T-helper 2 cell treated with Interferon-gamma antibody and Interleukin-4, amounts not matched to agents 100 ng/mL and 5 ng/mL, for 36 hours (primary cell): ENCODE measurements at places on chromosomes 5 and 9. TPM values are rescaled to one million over a fixed set of nuclear protein-coding genes. Genes with fewer than 3 reads are reported as not detected.

The TEK gene
- not detected in 2 replicates for total RNA-seq

The TTLL11 gene
- total RNA-seq, result 2.3 and 2.7 TPM in 2 replicates

The NOXA1 gene
- 0.80 and 0.98 TPM in 2 replicates for total RNA-seq

The PTPRD gene
- total RNA-seq, result not detected in 2 replicates

The SOX30 gene
- total RNA-seq, result 0.11 and 0.16 TPM in 2 replicates

The ECSCR gene
- total RNA-seq, result 1.1 and 1.6 TPM in 2 replicates

The SLC6A18 gene
- total RNA-seq, result not detected in 2 replicates

The ATP6V1G1 gene
- total RNA-seq, result 76.6 and 77.6 TPM in 2 replicates

The PRR16 gene
- not detected in 2 replicates for total RNA-seq

The FBP2 gene
- not detected in 2 replicates for total RNA-seq

The PCDHGB3 gene
- 0.59 and 0.93 TPM in 2 replicates for total RNA-seq

The TXN gene
- 305 and 311 TPM in 2 replicates for total RNA-seq

The TNC gene
- total RNA-seq, result 0.14 TPM in 1 of 2 replicates, not detected in the other

The FOXD4L4 gene
- 0.09 and 0.23 TPM in 2 replicates for total RNA-seq

The CCDC187 gene
- 0.02 TPM in 1 of 2 replicates, not detected in the other for total RNA-seq

The MVB12B gene
- 0.80 and 1.0 TPM in 2 replicates for total RNA-seq

The NDST1 gene
- total RNA-seq, result 0.36 and 0.41 TPM in 2 replicates

The GHR gene
- total RNA-seq, result not detected in 2 replicates

The HK3 gene
- 0.20 and 0.39 TPM in 2 replicates for total RNA-seq

The CACNA1B gene
- not detected in 2 replicates for total RNA-seq

The IL3 gene
- 0.82 TPM in 2 replicates for total RNA-seq

The ACTBL2 gene
- not detected in 2 replicates for total RNA-seq

The KCNV2 gene
- not detected in 2 replicates for total RNA-seq

The TERT gene
- 9.0 and 11.2 TPM in 2 replicates for total RNA-seq

The FKTN gene
- 11.9 and 12.2 TPM in 2 replicates for total RNA-seq

The PCDHA13 gene
- not detected in 2 replicates for total RNA-seq

The ITK gene
- total RNA-seq, result 184 and 197 TPM in 2 replicates

The TGFBI gene
- 0.45 TPM in 1 of 2 replicates, not detected in the other for total RNA-seq

The SLC44A1 gene
- total RNA-seq, result 4.2 and 5.3 TPM in 2 replicates

The BAAT gene
- total RNA-seq, result not detected in 2 replicates

The PRDM9 gene
- not detected in 2 replicates for total RNA-seq

The UBLCP1 gene
- total RNA-seq, result 27.2 and 28.6 TPM in 2 replicates

The SAP30L gene
- 37.7 and 47.3 TPM in 2 replicates for total RNA-seq

The N4BP3 gene
- total RNA-seq, result 2.3 and 2.7 TPM in 2 replicates

The CAMK4 gene
- total RNA-seq, result 106 and 112 TPM in 2 replicates

The PCDHGB4 gene
- total RNA-seq, result 0.18 and 0.23 TPM in 2 replicates

The OR1J2 gene
- not detected in 2 replicates for total RNA-seq

The PRR7 gene
- total RNA-seq, result 6.0 and 7.4 TPM in 2 replicates

The EFNA5 gene
- total RNA-seq, result 0.11 and 0.23 TPM in 2 replicates

The ARSI gene
- not detected in 2 replicates for total RNA-seq

The VAV2 gene
- total RNA-seq, result 7.0 and 7.3 TPM in 2 replicates

The CTNND2 gene
- not detected in 2 replicates for total RNA-seq

The ANXA6 gene
- 587 and 589 TPM in 2 replicates for total RNA-seq

The SPINK6 gene
- total RNA-seq, result not detected in 2 replicates

The TAF11L5 gene
- not detected in 2 replicates for total RNA-seq

The ERAP2 gene
- total RNA-seq, result 129 and 135 TPM in 2 replicates

The CNTRL gene
- 85.8 and 86.2 TPM in 2 replicates for total RNA-seq

The NR2F1-AS1 gene
- not detected in 2 replicates for total RNA-seq

The TRAPPC13 gene
- total RNA-seq, result 25.1 and 25.5 TPM in 2 replicates

The MIGA2 gene
- 39.3 and 42.2 TPM in 2 replicates for total RNA-seq

The AK3 gene
- 28.9 and 29.4 TPM in 2 replicates for total RNA-seq

The SLC4A9 gene
- not detected in 2 replicates for total RNA-seq

The SMIM33 gene
- total RNA-seq, result 0.59 and 0.80 TPM in 2 replicates
